Activated CD8-positive, alpha-beta T cell treated with anti-CD3 and anti-CD28 coated beads for 36 hours (primary cell): ENCODE measurements at places on chromosomes 7 and 10. TPM values are rescaled to one million over a fixed set of nuclear protein-coding genes. Genes with fewer than 3 reads are reported as not detected.

Gene DKK1
- not detected for total RNA-seq

Gene BEND7
- total RNA-seq: not detected

Gene AP5Z1
- total RNA-seq: 21.2 TPM

Gene ADRB1
- total RNA-seq: 0.27 TPM

Gene SPAG6
- not detected for total RNA-seq

Gene CNTNAP2
- not detected for total RNA-seq

Gene PPA1
- 368 TPM for total RNA-seq

Gene NKX2-3
- total RNA-seq: not detected

Gene ANKRD61
- total RNA-seq: not detected

Gene IL2RA
- 874 TPM for total RNA-seq

DNA sequence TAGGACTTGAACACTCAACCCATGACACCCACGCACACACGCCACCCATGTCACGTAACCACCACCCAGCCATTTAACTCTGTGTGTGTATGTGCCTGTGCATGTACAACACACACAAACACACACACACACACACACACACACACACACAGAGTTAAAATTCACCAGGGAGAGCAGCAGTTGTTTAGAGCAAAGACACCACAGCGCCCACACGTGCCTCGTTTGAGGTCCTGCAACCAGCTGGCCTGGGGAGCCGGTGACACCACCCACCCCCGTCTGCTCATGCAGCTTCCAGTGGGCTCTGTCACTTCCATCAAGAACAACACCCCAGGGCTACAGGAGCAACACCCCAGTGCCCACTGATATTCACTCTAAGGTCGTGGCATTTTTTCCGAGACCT lies 97.4 kb downstream of the ELFN1 start:
- no peak for DNase-seq
- peaks cover 2% of the 10 kb centered on the region for H3K27me3 ChIP-seq
- H3K36me3 ChIP-seq: no peaks in the 10 kb centered on the region

DNA sequence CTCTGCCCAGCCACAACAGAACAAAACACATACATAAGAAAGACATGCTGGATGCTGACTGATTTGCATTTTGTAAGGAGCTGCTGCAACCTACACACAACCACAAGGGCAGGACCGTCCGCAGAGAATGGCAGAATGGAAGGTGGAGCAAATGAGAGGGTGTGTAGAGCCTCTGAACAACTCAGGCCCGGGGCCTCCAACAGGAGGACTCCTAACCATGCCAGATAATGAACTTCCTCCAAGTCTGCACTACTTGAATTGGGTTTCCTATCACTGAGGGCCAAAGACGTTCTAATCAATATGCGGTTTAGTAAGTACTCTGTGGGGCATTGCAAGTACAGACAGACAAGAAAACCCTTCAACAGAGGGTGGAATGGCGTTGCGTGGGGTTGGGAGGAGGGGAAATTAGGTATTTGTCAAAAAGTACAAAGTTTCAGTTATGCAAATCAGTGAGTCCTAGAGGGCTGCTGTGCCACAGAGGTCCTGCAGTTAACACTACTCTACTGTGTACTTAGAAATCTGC lies 14.6 kb downstream of the VOPP1 start:
- H3K4me1 ChIP-seq: peaks cover 91% of the 10 kb centered on the region
- H3K4me3 ChIP-seq: peak overlapping the region; percentile 1
- no peaks in the 10 kb centered on the region for H3K27me3 ChIP-seq
- H3K36me3 ChIP-seq: peaks cover 30% of the 10 kb centered on the region

DNA sequence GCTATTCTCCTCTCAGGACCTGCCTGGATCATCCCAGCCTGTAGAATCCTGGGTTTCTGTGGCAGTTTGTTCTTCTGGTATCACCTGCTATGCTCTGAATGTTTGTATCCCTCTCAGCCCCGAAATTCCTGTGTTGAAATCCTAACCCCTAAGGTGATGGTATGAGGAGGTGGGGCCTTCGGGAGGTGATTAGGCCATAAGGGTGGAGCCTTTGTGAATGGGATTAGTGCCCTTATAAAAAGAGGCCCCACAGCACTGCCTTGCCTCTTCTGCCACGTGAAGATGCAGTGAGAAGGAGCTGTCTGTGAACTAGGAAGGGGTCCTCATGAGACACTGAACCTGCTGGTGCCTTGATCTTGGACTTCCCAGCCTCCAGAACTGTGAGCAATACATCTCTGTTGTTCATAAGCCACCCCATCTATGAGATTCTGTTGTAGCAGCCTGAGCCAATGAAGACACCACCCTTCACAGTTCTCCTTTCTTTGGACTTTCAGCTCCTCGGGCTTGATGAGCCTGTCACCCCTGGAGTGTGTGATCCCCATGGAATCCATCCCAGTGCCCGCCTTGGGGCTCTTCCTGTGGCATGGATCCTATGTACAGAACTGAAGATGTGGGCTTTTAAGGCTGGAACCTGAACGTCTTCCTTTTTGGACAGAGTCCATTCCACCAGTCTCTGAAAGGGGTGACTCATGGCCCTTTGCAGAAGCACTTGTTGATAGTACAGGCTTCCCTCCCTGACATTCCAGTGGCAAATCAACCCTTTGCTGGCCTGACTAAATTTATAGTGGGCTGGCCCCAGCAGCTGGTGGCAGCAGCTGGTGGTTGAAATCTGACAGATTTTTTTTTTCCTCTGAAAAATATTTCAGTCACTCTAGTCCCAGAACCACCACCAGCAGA lies 138.0 kb downstream of the TACC2 start:
- no peak for DNase-seq
- H3K27ac ChIP-seq: no peak overlapping the region
- H3K36me3 ChIP-seq: no peaks in the 10 kb centered on the region
- H3K27me3 ChIP-seq: peaks cover 4% of the 10 kb centered on the region
- no peaks in the 10 kb centered on the region for H3K4me1 ChIP-seq
- no peak overlapping the region for H3K4me3 ChIP-seq

- H3K27ac ChIP-seq: no peak overlapping the region
- peaks cover 5% of the 10 kb centered on the region for H3K36me3 ChIP-seq
- DNase-seq: no peak
- no peaks in the 10 kb centered on the region for H3K27me3 ChIP-seq
- H3K4me1 ChIP-seq: peaks cover 5% of the 10 kb centered on the region
- H3K4me3 ChIP-seq: no peak overlapping the region
These were observed 196.5 kb downstream of the ELFN1 start for GRCh38 chr7:1866601-1867000.

- H3K4me3 ChIP-seq: no peak overlapping the region
- H3K4me1 ChIP-seq: no peaks in the 10 kb centered on the region
- H3K27me3 ChIP-seq: no peaks in the 10 kb centered on the region
- no peak for DNase-seq
- no peak overlapping the region for H3K27ac ChIP-seq
These were observed 22.3 kb downstream of the RAB19 start for GRCh38 chr7:140426130-140426529.

DNA sequence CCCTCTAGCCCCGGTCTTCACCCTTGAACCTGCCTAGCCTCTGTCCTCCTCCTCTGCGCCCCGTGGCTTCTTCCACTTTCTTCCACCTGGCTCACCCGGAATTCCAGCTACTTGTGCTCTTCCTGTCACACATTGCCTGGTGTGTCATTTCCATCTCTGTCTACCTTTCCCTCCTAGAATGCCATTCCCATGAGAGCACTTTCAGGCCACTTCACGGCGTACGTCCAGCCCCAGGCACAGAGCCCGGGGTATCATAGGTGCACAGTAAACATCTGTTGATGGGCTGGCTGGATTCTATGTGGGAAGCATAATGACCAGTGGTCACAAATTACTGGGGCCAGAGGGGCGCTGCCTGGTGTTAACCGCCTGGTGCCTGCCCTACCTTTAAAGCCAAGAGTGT lies 161.3 kb downstream of the CUX1 start:
- H3K4me3 ChIP-seq: no peak overlapping the region
- no peaks in the 10 kb centered on the region for H3K27me3 ChIP-seq
- peaks cover 4% of the 10 kb centered on the region for H3K36me3 ChIP-seq
- peaks cover 11% of the 10 kb centered on the region for H3K4me1 ChIP-seq
- no peak for DNase-seq

GRCh38 chr7:118057404-118057803 lies 126.6 kb upstream of the LSM8 start:
- peaks cover 2% of the 10 kb centered on the region for H3K27me3 ChIP-seq
- DNase-seq: no peak
- no peak overlapping the region for H3K4me3 ChIP-seq
- no peak overlapping the region for H3K27ac ChIP-seq

GRCh38 chr10:12800302-12800701 lies 201.2 kb downstream of the CCDC3 start:
- DNase-seq: no peak
- H3K27me3 ChIP-seq: no peaks in the 10 kb centered on the region
- no peaks in the 10 kb centered on the region for H3K4me1 ChIP-seq
- no peak overlapping the region for H3K27ac ChIP-seq
- peaks cover 3% of the 10 kb centered on the region for H3K36me3 ChIP-seq

DNA sequence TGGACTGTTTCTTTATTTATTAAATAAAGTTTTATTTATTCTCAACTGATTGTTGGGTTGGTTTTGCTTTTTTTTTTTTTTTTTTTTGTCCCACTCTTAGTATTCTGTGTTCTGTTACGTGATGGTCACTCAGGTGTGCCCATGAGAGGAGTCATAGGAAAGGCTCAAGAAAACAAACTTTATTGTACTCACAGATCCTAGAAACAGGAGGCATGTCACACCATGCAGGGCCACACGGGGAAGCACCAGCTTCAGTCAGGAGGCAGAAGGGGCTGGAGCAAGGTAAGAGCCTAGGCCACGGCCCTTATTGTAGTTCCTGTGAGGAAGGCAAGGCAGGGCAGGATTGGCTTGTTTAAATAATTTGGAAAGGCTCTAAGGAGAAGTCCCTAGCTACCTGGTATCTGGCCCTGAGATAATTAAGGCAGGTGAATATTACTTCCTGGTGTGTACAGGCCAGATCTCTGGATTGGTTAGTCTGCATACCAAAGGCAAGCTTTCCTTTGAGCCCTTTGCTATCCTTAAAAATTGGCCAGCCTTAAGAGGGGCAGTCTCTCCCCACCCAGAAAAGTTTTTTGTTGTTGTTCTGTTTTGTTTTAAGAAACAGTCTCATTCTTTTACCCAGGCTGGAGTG lies 8.3 kb downstream of the ATOH7 start:
- DNase-seq: peak; percentile 16
- no peaks in the 10 kb centered on the region for H3K4me1 ChIP-seq
- H3K27ac ChIP-seq: no peak overlapping the region
- no peak overlapping the region for H3K4me3 ChIP-seq
- H3K27me3 ChIP-seq: peaks cover 8% of the 10 kb centered on the region

GRCh38 chr10:71982269-71983178 lies 18.3 kb downstream of the CHST3 start:
- no peaks in the 10 kb centered on the region for H3K36me3 ChIP-seq
- H3K4me3 ChIP-seq: no peak overlapping the region
- H3K27ac ChIP-seq: no peak overlapping the region

DNA sequence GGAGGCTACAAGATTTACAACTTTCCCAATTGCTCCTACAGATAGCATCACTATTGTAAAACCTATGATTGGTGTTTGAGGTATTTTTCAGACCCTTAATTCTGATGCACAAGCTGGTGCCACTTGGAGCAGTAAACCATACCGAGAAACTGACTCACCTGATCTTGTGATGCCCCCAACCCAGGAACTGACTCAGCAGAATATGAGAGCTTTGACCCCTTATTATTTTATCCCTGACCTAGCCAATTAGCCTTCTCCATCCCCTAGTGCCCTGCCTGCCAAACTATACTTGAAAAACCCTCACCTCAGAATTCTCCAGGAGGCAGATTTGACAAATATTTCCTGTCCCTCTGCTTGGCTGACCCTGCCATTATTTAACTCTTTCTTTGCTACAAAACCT lies 585.9 kb upstream of the GHITM start:
- H3K4me3 ChIP-seq: no peak overlapping the region
- no peak for DNase-seq
- H3K36me3 ChIP-seq: no peaks in the 10 kb centered on the region
- H3K4me1 ChIP-seq: no peaks in the 10 kb centered on the region

GRCh38 chr7:143129051-143129450 lies 2.8 kb upstream of the PIP start:
- peaks cover 19% of the 10 kb centered on the region for H3K27me3 ChIP-seq
- H3K36me3 ChIP-seq: no peaks in the 10 kb centered on the region
- H3K4me1 ChIP-seq: no peaks in the 10 kb centered on the region
- no peak for DNase-seq
- H3K4me3 ChIP-seq: no peak overlapping the region

- peaks cover 4% of the 10 kb centered on the region for H3K4me1 ChIP-seq
- H3K27me3 ChIP-seq: no peaks in the 10 kb centered on the region
- H3K27ac ChIP-seq: no peak overlapping the region
- no peak overlapping the region for H3K4me3 ChIP-seq
- DNase-seq: peak; percentile 28
These were observed 134.9 kb upstream of the ANK3 start for GRCh38 chr10:60524541-60524940.

GRCh38 chr10:101042667-101043362 lies 11.8 kb downstream of the SFXN3 start:
- peaks cover 17% of the 10 kb centered on the region for H3K27me3 ChIP-seq
- peak overlapping the region; percentile 80 for H3K4me3 ChIP-seq
- peaks cover 6% of the 10 kb centered on the region for H3K36me3 ChIP-seq
- DNase-seq: peak; percentile 98
- peaks cover 21% of the 10 kb centered on the region for H3K4me1 ChIP-seq

GRCh38 chr10:22435650-22436049 lies 90.4 kb downstream of the SPAG6 start:
- peak; percentile 23 for DNase-seq
- H3K4me3 ChIP-seq: peak overlapping the region; percentile 7
- H3K27me3 ChIP-seq: no peaks in the 10 kb centered on the region
- peak overlapping the region; percentile 7 for H3K27ac ChIP-seq

GRCh38 chr7:50304911-50305582 lies 531 bp downstream of the IKZF1 start:
- no peaks in the 10 kb centered on the region for H3K27me3 ChIP-seq
- H3K4me1 ChIP-seq: peaks cover 29% of the 10 kb centered on the region
- peak overlapping the region; percentile 94 for H3K4me3 ChIP-seq
- DNase-seq: peak; percentile 69
- H3K36me3 ChIP-seq: peaks cover 53% of the 10 kb centered on the region
- peak overlapping the region; percentile 97 for H3K27ac ChIP-seq

GRCh38 chr7:72326365-72326764 lies 85.8 kb downstream of the CALN1 start:
- no peaks in the 10 kb centered on the region for H3K4me1 ChIP-seq
- no peaks in the 10 kb centered on the region for H3K36me3 ChIP-seq
- no peak overlapping the region for H3K4me3 ChIP-seq
- no peaks in the 10 kb centered on the region for H3K27me3 ChIP-seq

DNA sequence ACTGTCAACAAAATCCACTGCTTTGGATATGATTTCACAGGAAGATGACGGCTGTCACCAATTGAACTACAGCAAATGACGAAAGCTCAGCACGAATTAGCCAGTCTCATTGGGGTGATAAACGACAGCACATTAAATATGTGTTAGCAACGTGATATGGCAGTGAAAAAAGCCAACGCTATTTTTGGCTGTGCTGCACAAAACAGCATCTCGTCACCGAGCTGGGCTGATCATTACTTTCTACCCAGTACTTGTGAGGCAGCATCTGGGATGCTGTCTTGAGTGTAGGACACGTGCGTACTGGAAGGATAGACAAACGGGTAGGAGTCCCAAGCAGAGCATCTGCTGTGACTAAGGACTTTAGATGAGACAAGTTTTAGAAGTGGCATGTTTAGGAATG lies 138.3 kb downstream of the EXOC4 start:
- H3K27ac ChIP-seq: no peak overlapping the region
- no peak overlapping the region for H3K4me3 ChIP-seq
- DNase-seq: no peak
- peaks cover 6% of the 10 kb centered on the region for H3K36me3 ChIP-seq
- H3K27me3 ChIP-seq: no peaks in the 10 kb centered on the region
